Caco-2 (cell line): ENCODE measurements at places on chromosomes 11 and 22. TPM values are rescaled to one million over a fixed set of nuclear protein-coding genes. Genes with fewer than 3 reads are reported as not detected.

Gene OR51A4
- total RNA-seq: not detected in 2 replicates

Gene KRTAP5-11
- not detected in 2 replicates for total RNA-seq

Gene HIC2
- total RNA-seq: 45.8 and 48.4 TPM in 2 replicates

Gene IL17REL
- not detected in 2 replicates for total RNA-seq

Gene SMIM35
- total RNA-seq: not detected in 2 replicates

Gene C11orf97
- not detected in 2 replicates for total RNA-seq

Gene KRTAP5-10
- not detected in 2 replicates for total RNA-seq

Gene ATG16L2
- 19.3 and 25.0 TPM in 2 replicates for total RNA-seq

Gene MMP12
- not detected in 2 replicates for total RNA-seq

Gene MRTFA
- 38.7 and 44.8 TPM in 2 replicates for total RNA-seq

Gene DLAT
- 99.3 and 100.0 TPM in 2 replicates for total RNA-seq

Gene CCDC15
- total RNA-seq: 4.0 TPM in 2 replicates

Gene GGTLC2
- 0.34 TPM in 1 of 2 replicates, not detected in the other for total RNA-seq

Gene KRTAP5-1
- total RNA-seq: not detected in 2 replicates

Gene LAYN
- 0.79 and 1.6 TPM in 2 replicates for total RNA-seq

Gene NXPE2
- not detected in 2 replicates for total RNA-seq

Gene PACSIN3
- total RNA-seq: 72.8 and 76.7 TPM in 2 replicates
